ENCODE measurements at places on chromosomes 2 and 18. TPM values are rescaled to one million over a fixed set of nuclear protein-coding genes. Genes with fewer than 3 reads are reported as not detected.
A peak's percentile ranks its signal among the peaks of the same experiment; 100 is the strongest.

GRCh38 chr2:64586883-64587481, 62.9 kb downstream of the AFTPH start:
- no peak for DNase-seq

GRCh38 chr18:407626-408224, 92.8 kb downstream of the COLEC12 start:
- no peak for DNase-seq

GRCh38 chr2:95761556-95761955, 169.8 kb downstream of the TRIM43 start:
- no peak for DNase-seq

- peak; percentile 59 for DNase-seq
These were observed 37.6 kb downstream of the CRACDL start for GRCh38 chr2:98898423-98898841.

GRCh38 chr2:30454571-30454970, 7.5 kb downstream of the LCLAT1 start:
- no peak for DNase-seq

GRCh38 chr2:226755631-226756030, 44.0 kb downstream of the IRS1 start:
- DNase-seq: no peak

GRCh38 chr18:9810299-9810698, 75.5 kb upstream of the TXNDC2 start:
- no peak for DNase-seq

DNA sequence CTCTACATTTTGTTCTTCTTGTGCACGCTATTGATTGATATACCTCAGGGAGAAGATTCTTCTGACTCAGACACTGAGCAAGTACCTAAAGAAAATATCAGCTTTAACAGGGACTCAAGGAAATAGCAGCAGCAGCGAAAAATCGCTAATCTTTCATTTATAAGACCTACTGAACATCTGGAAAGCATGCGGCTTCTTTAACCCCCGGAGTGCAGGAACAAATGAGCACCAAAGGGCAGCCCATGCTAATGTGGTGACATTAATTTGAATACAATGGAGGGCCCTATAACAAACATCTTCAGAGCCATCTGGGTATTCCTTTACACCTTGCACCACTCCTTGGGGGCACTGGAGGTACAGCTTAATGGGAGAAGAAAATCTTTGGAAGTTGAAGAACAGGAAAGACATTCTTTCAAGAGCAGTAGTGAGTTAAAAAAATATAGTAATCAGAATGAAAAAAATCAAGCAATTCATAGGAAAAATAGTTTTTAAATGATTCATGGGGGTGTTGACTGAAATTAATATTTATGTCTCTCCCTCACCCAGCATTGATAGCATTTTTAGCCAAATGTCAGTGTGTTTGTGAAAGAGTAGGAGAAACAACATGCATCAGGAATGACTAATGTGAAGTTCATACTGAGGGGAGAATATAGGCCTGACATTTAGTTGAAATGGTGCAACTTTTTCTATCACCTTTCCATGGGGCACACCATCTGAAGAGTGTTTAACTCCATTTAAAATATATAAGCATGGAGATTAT, 281.7 kb downstream of the HRH4 start:
- no peak for DNase-seq

DNA sequence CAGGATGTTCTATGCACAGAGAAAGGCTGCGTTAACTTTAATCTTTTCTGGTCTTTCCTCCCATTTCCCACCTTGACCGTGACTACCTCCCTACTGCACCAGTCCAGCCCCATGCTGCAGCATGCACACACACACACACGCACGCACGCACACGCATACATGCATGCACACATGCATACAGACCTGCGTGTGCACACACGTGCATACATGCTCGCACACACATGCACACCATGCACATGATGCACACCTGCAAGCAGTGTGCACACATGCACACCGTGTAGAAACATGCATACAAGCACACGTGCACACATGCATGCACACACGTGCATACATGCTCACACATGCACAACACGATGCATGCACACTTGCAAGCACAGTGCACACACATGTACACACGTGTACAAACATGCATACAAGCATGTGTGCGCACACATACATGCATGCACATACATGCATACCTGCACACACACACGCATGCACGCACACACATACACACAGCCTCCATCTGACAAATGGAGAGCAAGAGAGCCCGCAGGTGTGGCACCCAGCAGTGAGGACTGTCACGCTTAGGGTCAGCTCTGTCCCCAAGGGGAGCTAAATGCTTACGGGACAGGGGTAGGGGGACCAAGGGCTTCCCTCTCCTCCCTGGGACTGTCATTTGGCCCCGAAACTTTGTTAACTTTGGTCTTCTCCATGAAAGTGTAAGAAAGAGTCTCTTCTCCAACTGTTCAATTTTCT, 18.2 kb downstream of the SNORC start:
- DNase-seq: peak; percentile 16

DNA sequence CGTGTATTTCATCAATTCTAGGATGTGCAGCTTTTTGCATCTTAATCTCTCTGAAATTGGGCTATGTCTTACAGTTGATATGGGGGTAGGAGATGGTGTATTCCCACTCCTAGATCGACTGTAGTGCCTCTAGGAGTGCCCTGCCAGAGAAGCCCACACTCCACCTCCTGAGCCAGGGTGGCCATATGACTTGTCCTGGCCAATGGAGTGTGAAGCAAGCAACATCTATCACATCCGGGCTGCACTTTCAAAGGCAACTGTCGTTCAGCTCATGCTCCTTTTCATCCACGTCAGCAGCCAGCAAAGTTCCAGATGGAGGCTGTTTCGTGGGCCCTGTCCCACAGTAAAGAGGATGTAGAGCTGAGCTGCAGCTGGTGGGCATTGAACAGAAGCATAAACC, 149.4 kb upstream of the SLC1A4 start:
- no peak for DNase-seq

- peak; percentile 69 for DNase-seq
These were observed 44.5 kb downstream of the TMEM182 start for GRCh38 chr2:102806250-102806837.

- no peak for DNase-seq
These were observed 477.1 kb upstream of the ID2 start for GRCh38 chr2:8204711-8205110.

GRCh38 chr2:46858702-46859090, 56.9 kb downstream of the MCFD2 start:
- DNase-seq: no peak

DNA sequence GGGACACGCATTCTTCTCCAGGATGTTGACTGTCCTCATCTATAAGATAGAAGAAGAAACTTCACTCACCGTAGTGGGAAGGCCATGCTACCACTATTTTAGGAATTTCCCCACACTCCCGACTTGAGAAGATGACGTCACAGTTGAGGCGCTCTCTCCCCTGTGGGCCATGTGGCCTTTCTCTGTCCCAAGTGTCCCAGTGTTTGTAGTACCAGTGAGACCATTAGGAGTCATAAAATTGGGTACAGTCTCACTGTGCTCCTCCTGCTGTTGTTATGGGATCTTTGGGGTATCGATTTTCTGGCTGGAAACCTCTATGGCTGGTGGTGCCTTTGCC, 7.2 kb upstream of the SNTG2 start:
- DNase-seq: no peak

DNA sequence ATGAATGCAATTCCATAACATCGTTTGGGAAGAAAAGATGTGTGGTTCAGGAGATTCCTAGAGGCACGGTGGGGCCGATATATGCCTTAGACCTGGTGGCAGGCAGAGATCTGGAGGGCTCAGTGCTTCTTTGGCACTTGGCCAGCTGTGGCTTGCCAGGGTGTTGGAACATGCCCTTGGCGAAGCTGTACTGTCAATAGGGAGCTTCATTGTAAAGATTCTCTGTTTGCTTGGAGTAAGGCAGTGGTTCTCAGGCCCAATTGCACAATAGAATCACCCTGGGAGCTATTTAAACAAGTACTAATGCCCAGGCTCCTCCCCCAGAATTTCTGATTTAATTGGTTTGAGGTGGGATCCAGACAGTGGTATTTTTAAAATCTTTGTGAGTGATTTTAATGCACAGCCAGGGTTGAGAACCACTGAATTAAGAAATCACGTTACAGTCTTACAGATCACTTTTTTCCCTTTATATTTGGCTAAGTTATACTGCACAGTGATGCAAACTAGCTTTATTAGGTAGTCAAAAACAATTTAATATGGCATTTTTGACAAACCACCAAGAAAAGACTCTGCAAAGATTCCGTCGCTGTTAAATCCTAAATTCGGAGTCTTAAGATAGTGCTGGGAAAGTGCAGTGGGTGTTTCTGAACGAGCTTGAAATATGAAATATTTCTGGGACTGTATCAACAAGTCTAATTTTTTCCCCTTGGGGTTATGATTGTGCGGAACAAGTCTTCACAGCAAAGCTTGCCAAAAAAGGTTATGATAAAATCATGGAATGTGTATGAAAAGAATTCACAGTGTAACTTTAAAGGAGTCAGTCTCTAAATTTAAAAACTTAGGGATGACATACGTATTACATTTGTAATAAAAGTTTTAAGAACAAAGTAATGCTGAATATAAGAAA, 78.0 kb downstream of the CRIM1 start:
- no peak for DNase-seq

- DNase-seq: no peak
These were observed 7.0 kb upstream of the CIDEA start for GRCh38 chr18:12246849-12247808.

GRCh38 chr2:65786765-65787164, 354.4 kb upstream of the SPRED2 start:
- DNase-seq: no peak

GRCh38 chr18:8744038-8744437, 38.7 kb downstream of the MTCL1 start:
- DNase-seq: no peak

- DNase-seq: no peak
These were observed 68.8 kb downstream of the SH3RF3 start for GRCh38 chr2:109197491-109198418.

DNA sequence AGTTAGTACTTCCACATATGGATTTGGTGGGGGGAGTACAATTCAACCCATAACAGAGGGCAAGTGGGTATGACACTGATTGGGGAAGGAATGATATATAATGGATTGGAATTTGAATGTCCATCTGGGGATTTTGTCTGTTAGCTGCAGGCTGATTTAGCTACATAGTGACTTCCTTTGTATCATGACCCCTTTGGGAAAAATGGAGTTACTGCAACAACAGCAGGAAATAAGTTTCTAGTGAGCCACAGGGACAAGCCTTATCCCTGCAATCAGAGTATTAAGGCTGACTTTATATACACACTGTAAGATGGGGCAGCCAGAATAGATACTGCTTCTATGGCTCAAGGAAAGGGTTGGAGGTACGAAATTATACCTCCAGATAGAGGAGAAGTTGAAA, 404.4 kb upstream of the MEIS1 start:
- DNase-seq: no peak

GRCh38 chr2:45494275-45494977, 116.6 kb downstream of the SRBD1 start:
- no peak for DNase-seq

DNA sequence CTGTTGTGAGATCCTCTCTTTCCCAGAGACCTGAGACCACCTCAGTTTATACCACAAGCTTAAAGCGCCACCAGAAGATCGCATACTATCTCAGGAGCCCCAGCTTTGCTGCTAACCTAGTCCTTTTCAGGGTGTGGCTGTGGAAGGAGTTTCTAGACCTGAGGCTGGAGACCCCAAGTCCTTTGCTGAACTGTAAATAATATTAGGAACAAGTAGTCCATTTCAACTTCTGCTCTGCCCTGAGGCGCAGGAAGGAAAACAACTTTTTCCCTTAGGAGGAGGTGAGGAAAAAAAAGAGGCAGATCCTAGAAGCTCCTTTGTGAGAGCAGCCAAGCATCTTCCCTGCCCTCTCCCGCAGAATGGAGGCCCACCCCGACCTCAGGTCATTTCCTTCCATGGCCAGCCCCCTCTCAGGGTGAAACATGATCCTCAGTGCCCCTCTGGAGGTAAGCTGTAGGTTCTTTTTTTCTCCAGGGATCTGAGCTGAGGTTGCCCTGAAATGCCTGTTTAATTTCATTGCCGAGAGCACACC, 122.8 kb upstream of the LGALSL start:
- DNase-seq: no peak

- DNase-seq: no peak
These were observed 2008.4 kb upstream of the PIK3C3 start for GRCh38 chr18:39946623-39947061.

DNA sequence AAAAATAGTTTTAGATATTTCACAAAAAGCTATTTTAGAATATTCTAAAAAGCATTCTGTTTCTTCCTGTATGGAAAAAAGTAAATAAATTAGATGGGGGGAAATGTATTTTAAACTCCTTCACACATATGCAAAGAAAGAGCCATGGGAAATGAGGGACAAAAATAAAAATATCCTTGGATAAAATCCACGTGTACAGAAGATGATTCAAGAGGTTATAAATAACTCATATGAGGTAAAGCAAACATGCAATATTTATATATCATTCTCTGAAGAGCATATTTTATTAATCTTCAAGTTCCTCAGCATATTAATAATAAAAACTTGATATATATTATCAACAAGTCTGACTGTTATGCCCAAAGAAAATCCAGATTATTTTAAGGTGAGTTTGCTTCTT, 8.8 kb upstream of the GFPT1 start:
- no peak for DNase-seq

DNA sequence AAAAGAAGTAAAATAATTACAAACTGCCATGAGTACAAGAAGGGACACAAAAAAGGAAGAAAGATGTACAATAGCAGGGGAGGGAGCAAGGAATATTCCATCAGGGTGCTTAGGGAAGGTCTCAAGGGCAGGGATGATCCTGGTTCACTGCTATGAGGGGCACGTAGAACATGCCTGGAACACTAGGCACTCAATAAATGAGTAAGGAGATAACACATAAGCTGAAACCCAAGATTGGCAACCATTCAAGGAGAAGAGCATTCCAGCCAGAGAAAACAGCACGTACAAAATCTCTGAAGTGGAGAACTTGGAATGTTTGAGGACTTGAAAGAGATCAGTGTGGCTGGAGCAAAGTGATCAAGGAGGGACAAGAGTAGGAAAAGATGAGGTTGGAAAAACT, 103.2 kb downstream of the FAM161A start:
- no peak for DNase-seq

DNA sequence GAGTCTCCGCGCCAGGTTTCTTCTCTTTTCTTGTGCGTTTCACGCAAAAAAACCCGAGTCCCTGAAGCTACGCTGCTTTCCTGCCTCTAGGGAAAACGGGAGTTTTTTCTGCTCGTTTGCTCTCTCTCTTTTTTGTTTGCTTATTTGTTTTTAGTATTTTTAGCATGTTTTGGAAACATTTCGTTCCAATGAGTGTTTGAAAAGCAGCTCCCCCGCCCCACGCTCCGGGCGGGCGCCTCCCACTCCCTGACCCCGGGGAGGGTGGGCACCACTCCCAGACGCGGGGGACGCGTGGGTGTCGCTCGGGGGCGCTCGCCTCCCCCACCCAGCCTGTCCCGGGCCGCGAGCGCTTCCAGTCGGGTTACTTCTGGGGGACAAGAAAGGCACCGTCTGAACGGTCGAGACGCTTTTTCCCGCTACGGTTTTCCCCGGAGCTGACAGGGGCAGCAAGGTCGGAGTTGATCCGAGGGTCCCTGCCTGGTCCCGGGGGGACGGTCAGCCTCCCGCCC, 446 bp upstream of the EFHD1 start:
- DNase-seq: peak; percentile 93

GRCh38 chr18:21598726-21599584, 1.5 kb downstream of the ESCO1 start:
- DNase-seq: no peak

The SPEG gene
- 390 TPM for total RNA-seq

The POTEI gene
- not detected for total RNA-seq

The C18orf54 gene
- total RNA-seq: 0.96 TPM

The ATP6V1B1 gene
- total RNA-seq: not detected

The IRS1 gene
- total RNA-seq: 18.6 TPM

The ARHGAP15 gene
- total RNA-seq: 1.4 TPM

The FER1L5 gene
- total RNA-seq: not detected

The TMEM200C gene
- under 0.01 TPM for total RNA-seq

The HTR2B gene
- total RNA-seq: 0.75 TPM

Data from ascending aorta (tissue), 2 donors.